ENCODE measurements at places on chromosomes 5 and 9.

DNA sequence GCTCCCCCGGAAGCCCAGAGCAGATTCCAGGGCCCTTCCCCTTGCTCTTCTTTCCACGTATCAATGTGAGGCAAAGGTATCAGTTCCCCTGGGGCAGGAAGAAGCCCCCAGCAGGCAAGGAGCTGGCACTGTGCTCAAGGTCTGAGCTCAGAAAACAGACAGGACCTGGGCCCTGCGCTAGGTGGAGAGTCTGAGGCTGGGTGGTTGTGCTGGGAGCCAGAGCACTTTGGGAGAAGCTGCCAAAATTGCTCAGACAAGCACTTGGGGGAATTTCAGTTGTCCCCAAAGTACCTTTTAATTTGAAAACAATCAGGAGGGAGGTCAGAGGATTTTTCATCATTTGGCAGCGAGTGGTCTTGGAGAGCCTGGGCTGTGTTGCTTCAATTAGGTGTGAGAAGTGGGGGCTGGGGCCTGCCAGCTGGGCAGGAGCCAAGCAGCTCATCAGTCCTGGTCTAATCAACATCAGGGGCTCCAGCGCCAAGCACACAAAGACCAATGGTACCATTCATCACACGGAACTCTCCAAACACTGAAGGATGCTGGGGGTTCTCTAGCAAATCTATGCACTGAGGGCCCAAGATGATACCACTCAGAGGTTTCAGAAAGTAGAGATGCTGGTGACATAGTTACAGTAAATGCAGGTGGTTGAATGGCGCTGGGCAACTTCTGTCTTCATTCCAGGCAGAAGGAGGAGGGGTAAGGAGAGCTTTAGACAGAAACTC lies 176.5 kb downstream of the SNX18 start:
- no peak for DNase-seq

- no peak for DNase-seq
These were observed 742.8 kb downstream of the CDH9 start for GRCh38 chr5:26295541-26295940.

- no peak for DNase-seq
These were observed 29.9 kb downstream of the LHX3 start for GRCh38 chr9:136174779-136175615.

GRCh38 chr5:39186289-39186688 lies 33.1 kb downstream of the FYB1 start:
- no peak for DNase-seq

GRCh38 chr9:133060417-133060841 lies 1.4 kb upstream of the CEL start:
- DNase-seq: no peak

DNA sequence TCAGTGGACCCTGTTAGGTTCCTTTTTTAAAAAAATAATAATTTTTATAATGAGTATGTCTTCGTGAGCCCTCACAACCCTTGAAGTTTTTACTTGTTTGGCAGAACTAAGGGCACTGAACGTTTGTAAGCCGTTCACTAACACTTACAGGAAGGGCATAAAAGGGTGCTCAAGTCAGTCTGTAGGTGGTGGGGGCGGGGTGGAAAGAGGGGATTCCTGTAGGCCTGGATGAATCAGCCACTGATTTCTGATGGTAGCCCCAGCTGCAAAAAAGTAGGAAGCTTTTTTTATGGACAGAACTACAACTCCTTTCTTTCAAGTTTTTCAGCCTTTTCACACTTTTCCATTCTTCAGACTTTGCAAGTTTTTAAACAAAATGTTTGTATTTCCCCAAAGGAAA lies 35.8 kb downstream of the PIK3R1 start:
- no peak for DNase-seq

GRCh38 chr9:119181561-119181960 lies 187.7 kb downstream of the BRINP1 start:
- DNase-seq: no peak

GRCh38 chr9:1713841-1714240 lies 301.3 kb upstream of the SMARCA2 start:
- DNase-seq: no peak

DNA sequence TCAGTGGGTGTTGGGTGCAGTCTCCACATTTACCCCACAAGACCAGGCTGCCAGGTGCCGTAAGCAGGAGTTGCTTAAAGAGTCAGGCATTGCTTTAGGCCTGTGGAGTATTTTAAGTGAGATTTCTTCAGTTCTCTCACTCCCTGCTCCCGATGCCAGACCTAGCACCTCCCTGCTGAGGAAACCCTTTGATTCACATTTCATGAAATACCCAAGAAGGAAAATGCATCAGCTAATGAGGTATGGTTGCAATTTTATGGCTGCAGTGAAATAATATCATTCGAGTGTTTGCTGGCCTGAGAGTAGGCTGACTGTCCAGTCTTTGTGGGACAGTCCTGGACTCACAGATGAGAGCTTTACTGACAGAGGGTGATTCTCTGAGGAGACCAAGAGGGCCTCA lies 67.4 kb upstream of the CTSL start:
- DNase-seq: no peak

- DNase-seq: no peak
These were observed 214.2 kb downstream of the TRIM32 start for GRCh38 chr9:116901260-116901659.

GRCh38 chr9:5650356-5651105 lies 21.6 kb downstream of the RIC1 start:
- no peak for DNase-seq

- no peak for DNase-seq
These were observed 102.1 kb upstream of the RANBP3L start for GRCh38 chr5:36403632-36404311.

GRCh38 chr5:91379246-91379913 lies 3.7 kb downstream of the ARRDC3 start:
- DNase-seq: no peak

GRCh38 chr5:33721491-33722200 lies 170.1 kb downstream of the ADAMTS12 start:
- no peak for DNase-seq

GRCh38 chr5:173984218-173984617 lies 4.8 kb upstream of the C5orf47 start:
- DNase-seq: no peak

DNA sequence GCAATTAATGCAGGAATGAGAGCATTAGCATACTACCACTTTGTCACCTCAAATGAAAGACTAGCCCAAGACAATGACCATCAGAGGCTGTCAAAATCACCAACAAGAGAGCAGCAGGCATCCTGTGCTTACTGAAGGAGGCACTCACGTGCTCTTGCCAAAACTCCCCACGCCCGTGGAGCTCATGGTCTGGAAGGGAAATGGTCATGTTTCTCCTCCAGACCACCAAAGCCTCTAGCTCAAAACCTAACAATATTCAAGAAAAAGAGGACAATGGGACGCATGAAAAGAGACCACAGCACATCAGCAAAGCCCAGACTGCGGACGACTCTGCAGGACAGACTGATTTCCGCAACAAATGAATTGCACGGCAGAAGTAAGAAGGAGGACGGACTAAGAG lies 12.8 kb downstream of the AKNA start:
- no peak for DNase-seq

DNA sequence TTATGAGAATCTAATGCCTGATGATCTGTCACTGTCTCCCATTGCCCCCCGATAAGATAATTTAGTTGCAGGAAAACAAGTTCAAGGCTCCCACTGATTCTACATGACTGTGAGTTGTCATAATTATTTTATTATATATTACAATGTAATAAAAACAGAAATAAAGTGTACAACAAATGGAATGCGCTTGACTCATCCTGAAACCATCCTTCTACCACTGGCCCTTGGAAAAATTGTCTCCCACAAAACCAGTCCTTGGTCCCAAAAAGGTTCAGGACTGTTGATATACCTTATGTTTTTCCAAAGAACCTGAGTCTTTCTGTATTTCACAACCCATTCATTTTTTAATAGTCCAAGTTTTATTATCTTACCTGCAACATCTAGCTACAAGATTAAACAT lies 403.5 kb downstream of the TAF11L14 start:
- no peak for DNase-seq

DNA sequence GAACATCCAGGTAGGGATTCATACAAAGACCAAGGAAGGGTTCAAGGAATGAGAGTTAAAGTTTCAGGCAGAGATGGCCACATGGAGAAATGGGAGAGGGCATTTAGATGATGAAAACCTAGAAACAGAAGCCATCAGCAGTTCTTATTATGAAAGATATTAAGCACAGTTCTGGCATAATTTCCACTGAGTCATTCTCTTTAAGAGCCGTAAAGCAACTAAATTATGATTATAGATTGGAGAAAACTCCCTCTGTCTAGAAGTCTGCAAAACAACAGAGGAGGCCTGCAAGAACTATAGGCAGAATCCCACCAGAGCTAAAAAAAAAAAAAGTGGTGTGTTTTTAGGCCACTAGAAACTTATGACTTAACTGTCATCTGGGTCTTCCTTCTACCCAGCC lies 157.1 kb upstream of the MPDZ start:
- DNase-seq: no peak

- DNase-seq: no peak
These were observed 178.8 kb downstream of the TMEM161B start for GRCh38 chr5:88089719-88090390.

GRCh38 chr9:24416136-24416535 lies 129.6 kb downstream of the IZUMO3 start:
- no peak for DNase-seq

GRCh38 chr5:88805151-88805784 lies 77.7 kb downstream of the MEF2C start:
- DNase-seq: no peak

Measured in iPS DF 6.9 (cell line).